ENCODE measurements at places on chromosomes 5 and 9.
A peak's percentile ranks its signal among the peaks of the same experiment; 100 is the strongest.

DNA sequence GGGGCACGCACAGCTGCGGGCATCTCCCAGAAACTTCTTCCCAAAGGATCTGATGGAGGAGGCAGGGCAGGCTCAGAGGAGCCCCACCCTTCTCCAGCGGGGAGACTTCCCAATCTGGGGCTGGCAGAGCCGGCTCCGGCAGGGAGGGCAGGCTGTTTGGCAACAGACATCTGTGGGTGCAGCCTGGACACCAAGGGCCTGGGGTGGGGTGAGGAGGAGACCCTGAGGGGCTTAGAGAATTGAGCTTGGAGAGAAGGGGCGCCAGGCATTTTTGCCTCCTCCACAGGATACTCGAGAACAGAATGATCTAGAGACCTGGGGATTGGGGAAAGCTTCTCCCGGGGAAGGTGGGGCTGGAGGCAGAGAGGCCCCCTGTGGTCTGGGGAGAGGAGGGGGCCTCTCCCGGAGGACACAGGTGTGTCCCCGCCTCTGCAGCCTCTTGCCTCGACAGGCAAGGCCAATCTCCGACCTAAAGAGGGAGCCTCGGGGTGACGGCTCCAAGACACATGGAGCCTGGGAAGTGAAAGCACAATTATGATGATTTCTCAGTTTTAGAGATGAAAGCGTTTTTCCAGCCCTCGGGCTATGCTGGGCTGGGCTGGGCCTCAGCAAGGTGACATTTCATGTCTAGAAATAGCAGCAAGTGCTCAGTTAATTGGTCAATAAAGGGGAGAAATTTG lies 8.4 kb downstream of the LHX3 start:
- no peak for DNase-seq

- DNase-seq = no peak
Measured at GRCh38 chr5:3007577-3007976, 256.1 kb upstream of the IRX2 start.

GRCh38 chr9:90659650-90660364 lies 17.2 kb upstream of the DIRAS2 start:
- DNase-seq = no peak

- no peak for DNase-seq
Measured at GRCh38 chr5:89173528-89173927, 290.5 kb upstream of the MEF2C start.

GRCh38 chr9:114109124-114109523 lies 10.0 kb upstream of the KIF12 start:
- no peak for DNase-seq

- DNase-seq = no peak
Measured at GRCh38 chr9:80691229-80691628, 998.1 kb downstream of the TLE1 start.

GRCh38 chr9:100671898-100672297 lies 94.0 kb downstream of the CAVIN4 start:
- DNase-seq = no peak

- DNase-seq = no peak
Measured at GRCh38 chr5:54007827-54008777, 302.3 kb downstream of the ARL15 start.

DNA sequence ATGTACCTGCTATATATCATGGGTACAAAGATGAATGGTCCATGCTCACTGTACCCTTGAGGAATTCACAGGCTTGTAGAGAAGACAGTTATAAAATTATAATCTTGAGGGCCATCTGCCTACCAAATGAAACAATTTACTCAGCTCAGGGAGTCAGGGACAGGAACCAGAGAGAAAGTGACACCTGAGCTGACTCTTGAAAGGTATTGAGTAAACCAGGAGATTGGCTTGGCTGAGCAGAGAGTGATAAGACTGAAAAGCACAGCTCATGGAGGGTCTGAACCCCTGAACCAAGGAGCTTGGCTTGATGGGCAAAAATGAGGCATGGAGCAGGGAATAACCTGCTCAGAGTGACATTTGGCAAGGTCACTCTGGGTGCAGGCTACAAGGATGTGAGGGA lies 147.3 kb downstream of the FAM114A2 start:
- no peak for DNase-seq

- DNase-seq = no peak
Measured at GRCh38 chr5:133916914-133917313, 51.5 kb downstream of the C5orf15 start.

- DNase-seq = no peak
Measured at GRCh38 chr9:104555521-104555920, 13.4 kb upstream of the OR13C8 start.

- no peak for DNase-seq
Measured at GRCh38 chr5:5140479-5141338, 579 bp downstream of the ADAMTS16 start.

DNA sequence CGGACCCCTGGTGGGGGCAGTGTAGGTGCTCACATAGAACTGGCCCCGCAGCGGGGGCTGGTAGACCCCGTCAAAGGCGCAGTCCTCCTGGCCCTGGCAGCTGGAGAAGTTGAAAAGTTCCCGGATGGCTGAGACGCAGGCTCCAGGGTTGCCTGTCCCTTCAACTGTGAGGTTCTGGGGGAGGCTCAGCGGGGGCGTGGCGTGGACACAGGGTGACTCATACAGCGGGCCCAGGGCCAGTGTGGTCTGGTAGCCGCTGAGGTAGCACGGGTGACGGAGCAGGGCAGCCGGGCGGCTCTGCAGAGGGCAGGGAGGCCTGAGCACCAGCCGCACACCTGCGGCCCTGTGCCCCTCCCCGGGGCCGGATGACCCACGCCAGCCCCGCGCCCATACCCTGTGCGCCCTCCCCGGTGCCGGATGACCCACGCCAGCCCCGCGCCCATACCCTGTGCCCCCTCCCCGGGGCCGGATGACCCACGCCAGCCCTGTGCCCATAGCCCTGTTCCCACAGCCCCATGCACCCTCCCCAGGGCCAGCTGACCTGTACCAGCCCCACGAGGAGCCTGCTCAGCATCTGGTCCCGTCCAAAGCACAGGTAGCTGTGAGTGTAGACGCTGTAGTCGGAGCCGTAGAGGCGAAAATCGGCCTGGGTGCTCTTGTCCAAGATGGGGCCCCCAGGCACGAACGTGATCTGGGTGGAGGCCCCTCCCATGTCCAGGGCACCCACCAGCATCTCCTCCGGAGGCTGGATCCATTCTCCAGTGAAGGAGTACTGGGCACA lies 5.0 kb downstream of the ENTPD8 start:
- peak; percentile 24 for DNase-seq
